IMR-90 (cell line): ENCODE measurements at places on chromosomes 11 and 22. TPM values are rescaled to one million over a fixed set of nuclear protein-coding genes. Genes with fewer than 3 reads are reported as not detected.

DNA sequence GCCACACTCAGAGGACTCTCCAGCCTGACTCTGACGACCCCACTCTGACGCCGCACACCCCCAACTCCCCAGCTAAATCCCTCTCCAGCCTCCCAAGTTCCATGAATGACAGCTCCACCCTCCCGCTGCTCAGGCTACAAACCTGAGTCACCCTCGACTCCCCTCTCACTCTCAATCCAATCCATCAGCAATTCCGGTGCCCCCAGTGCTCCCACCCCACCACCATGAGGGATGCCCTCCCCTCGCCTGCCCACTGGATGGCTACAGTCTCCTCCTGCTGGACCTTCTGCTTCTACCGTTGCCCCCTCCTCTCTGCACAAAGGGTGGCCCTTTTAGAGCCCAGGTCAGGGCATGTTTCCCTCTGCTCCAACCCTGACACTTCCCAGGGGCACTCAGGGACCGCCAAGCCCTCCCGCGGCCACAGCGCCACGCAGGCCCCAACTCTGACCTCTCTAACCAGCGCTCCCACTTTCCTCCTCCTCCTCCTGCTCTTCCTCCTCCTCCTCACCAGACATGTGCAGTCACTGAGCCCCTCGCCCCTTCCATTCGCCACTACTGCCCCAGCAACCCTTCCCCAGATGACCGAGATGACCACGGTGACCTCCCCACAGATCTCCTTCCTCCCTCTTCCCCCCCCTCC lies 69.5 kb upstream of the NUP50 start:
- peaks cover 35% of the 10 kb centered on the region for H3K27me3 ChIP-seq
- H3K27ac ChIP-seq, result no peak overlapping the region
- no peak for DNase-seq
- no peak overlapping the region for H3K4me3 ChIP-seq
- no peaks in the 10 kb centered on the region for H3K4me1 ChIP-seq
- no peaks in the 10 kb centered on the region for H3K36me3 ChIP-seq

Gene GRIA4
- 0.36 and 0.56 TPM in 2 replicates for total RNA-seq

GRCh38 chr11:117866526-117866925 lies 9.9 kb downstream of the FXYD6 start:
- H3K4me1 ChIP-seq, result no peaks in the 10 kb centered on the region
- no peaks in the 10 kb centered on the region for H3K36me3 ChIP-seq
- no peak for DNase-seq

Gene CCDC15
- 2.0 and 2.5 TPM in 2 replicates for total RNA-seq

DNA sequence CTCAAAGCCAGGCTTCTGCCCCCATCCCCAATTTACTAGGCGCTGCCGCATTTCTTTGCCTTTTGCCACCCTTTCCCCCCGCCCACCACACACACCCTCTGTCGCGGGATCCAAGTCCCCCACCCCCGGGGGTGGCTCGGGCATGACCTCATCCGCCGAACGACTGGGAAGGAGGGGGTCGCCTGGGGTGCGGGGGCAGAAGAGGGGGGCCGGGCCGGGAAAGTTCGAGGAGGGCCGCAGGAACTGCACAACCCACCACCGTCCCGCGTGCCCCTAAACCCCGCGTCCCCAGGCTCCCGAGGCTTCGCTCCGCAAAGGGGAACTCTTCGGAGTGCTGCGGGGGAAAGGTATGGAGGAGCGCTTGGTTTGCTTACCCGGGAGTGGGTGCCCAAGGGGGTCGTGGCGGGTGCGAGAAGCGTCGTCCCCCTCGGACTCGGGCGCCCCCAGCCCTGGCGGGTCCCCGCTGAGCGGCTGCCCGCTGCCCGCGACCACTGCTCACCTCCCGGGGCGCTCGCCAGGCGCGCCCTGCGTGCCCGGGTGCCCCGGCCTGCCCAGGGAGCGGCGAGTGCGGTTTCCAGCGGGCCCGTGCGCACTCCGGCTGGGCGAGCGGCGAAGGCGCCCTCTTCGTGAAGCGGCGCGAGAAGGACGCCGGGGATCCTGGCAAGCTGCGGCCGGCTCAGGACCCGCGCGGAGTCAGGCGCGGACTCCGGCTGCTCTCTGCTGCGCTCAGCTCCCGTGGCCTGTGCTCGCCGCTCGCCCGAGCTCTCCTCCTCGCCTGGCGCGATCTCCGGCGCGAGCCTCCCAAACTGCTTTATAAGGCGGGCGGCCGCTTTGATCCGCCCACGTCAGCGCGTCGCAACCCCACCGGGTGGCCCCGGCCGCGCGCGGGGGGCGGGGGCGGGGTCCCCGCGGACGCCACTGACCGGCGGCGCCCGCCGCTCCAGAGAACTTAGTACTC lies 4.0 kb upstream of the WNT11 start:
- H3K27me3 ChIP-seq, result peaks cover 73% of the 10 kb centered on the region
- peak overlapping the region; percentile 34 for H3K4me3 ChIP-seq
- H3K4me1 ChIP-seq, result peaks cover 3% of the 10 kb centered on the region
- no peaks in the 10 kb centered on the region for H3K36me3 ChIP-seq
- H3K27ac ChIP-seq, result no peak overlapping the region

DNA sequence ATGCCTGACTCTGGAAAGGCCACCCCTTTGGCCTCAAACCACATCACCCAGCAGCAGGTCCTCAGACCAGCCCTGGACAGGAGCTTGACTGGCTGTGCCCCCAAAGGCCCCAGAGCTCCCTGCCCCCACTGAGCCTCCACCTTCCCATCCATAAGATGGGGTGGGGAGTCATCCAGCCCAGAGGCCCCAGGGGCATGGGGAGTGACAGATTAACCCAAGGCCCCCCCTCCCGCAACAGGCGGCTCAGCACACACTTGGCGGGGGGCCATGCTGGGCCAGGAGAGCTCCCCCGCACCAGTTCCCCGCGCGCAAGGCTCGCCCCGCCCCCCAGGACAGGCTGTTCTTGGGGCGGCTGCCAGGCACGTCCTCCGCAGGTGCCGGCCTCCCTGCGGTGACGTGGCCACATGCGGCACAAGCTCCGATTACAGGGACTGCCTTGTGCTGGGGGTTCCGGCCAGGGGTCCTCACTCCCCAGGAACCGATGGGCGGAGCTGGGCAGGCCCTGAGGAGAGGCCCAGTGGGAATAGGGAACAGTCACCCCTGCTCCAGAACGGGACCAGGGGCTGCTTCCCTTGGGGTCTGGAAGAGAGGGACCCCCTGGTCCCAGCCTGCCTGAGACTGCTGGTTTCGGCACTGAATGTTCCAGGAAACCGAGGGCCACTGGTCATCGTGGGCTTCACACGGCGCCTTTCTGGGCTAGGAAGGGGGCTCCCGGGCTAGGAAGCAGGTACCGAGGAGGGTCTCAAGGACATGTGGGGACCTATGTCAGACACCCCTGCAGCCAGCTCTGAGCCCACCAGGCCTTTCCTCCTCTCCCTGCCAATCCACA lies 5.1 kb upstream of the CDKN1C start:
- no peak overlapping the region for H3K4me3 ChIP-seq
- H3K36me3 ChIP-seq, result no peaks in the 10 kb centered on the region
- no peaks in the 10 kb centered on the region for H3K27me3 ChIP-seq
- H3K4me1 ChIP-seq, result peaks cover 31% of the 10 kb centered on the region

Gene OR9G4
- total RNA-seq, result not detected in 2 replicates

Gene SLC22A8
- not detected in 2 replicates for total RNA-seq

Gene APOBEC3B
- 17.2 and 17.6 TPM in 2 replicates for total RNA-seq

DNA sequence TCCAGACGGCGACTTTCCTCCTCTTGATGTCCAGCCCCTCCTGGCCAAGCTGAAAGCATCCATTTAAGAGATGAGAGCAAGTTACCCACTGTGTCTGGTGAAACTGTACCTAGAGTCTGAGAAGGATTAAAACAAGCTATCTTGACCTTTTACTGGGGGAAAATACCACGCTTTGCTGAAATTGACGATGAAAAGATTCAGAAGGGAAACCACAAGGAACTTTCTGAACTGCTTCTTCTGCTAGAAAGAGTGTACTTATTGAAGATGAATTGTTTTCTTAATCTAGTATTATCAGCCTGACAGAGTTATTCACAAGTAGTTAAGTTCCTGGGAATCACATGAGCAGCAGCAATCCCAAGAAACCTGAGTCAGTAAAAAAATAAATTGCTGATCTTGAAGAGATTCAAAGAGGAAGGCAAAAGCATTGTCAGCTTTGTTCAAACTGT lies 13.1 kb upstream of the MS4A6A start:
- H3K4me3 ChIP-seq, result no peak overlapping the region
- H3K4me1 ChIP-seq, result no peaks in the 10 kb centered on the region
- no peak for DNase-seq
- no peak overlapping the region for H3K27ac ChIP-seq
- H3K27me3 ChIP-seq, result no peaks in the 10 kb centered on the region
- no peaks in the 10 kb centered on the region for H3K36me3 ChIP-seq

Gene SCUBE1
- total RNA-seq, result not detected in 2 replicates

DNA sequence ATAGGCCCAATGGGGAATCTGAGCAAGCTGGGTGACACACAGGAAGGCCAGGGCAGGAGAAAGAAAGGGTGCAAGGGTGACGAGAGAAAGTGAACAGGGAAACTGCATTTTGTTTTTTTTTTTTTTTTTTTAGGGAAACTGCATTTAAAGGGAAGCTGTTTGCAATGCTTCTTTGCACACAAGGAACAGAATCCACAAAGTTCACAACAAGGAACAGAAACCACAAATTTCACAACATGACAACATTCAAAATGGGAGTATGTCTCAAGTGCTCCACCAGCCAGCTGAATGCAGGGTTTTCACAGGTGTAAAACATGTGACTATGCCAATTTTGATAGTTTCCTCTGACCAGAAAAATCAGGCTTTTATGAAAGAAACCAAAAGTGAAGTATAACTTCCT lies 6.8 kb upstream of the PLAAT3 start:
- no peak overlapping the region for H3K4me3 ChIP-seq
- no peaks in the 10 kb centered on the region for H3K36me3 ChIP-seq
- H3K27ac ChIP-seq, result no peak overlapping the region
- no peaks in the 10 kb centered on the region for H3K27me3 ChIP-seq

Gene PRG3
- not detected in 2 replicates for total RNA-seq

Gene CCDC73
- total RNA-seq, result not detected in 2 replicates

Gene SCN3B
- under 0.01 TPM in 2 replicates for total RNA-seq

- H3K27me3 ChIP-seq, result peaks cover 12% of the 10 kb centered on the region
These were observed 112.0 kb upstream of the TBCEL start for GRCh38 chr11:120911943-120912342.

Gene KCNJ1
- not detected in 2 replicates for total RNA-seq

DNA sequence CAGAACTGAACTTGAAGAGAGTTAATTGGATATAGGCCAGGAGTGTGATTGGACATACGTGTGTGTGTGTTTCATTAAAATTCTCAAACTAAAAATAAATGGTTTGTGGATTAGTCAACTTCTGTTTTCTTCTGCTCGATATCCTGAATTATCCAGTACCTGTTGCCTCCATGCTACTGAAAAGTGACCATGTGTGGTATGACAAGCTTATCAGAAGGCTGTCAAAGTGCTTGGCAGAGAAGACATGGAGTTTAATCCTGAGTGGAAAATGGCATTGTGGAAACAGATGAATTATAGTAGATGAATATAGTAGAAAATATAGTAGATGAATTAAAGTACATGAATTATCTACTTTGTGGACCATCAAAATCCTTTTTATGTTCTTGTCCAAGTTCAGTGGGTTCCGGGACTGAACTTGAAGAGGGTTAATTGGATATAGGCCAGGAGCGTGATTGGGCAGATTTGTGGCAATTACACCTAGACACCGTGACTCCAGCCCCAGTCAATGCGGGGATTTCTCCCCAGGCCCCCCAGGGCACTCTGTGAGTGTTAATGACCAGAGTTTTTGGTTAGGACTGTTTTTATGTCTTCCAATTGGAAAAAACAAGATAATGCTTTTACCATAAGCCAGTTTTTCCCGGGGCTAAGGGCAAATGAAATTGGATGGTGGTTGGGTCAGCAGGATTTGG lies 30.1 kb downstream of the GRAMD1B start:
- H3K4me1 ChIP-seq, result 0 out of 2 replicates have a peak, but pooled peaks cover 2% of the 10 kb centered on the region
- H3K27ac ChIP-seq, result no peak overlapping the region
- no peak for DNase-seq
- no peak overlapping the region for H3K4me3 ChIP-seq

DNA sequence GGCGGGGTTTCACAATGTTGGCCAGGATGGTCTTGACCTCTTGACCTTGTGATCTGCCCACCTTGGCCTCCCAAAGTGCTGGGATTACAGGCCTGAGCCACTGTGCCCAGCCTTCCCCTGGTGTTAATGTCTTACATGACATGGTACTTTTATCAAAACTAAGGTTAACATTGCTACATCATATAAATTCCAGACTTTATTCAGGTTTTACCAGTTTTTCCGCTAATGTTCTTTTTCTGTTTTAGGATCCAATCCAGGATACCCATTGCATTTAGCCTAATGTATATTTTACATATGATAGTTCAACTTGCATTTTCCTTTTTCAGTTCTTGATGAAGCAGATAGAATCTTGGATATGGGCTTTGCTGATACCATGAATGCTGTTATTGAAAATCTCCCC lies 14.2 kb downstream of the DDX10 start:
- DNase-seq, result no peak
- no peaks in the 10 kb centered on the region for H3K4me1 ChIP-seq
- H3K36me3 ChIP-seq, result peaks cover 20% of the 10 kb centered on the region
- no peaks in the 10 kb centered on the region for H3K27me3 ChIP-seq

DNA sequence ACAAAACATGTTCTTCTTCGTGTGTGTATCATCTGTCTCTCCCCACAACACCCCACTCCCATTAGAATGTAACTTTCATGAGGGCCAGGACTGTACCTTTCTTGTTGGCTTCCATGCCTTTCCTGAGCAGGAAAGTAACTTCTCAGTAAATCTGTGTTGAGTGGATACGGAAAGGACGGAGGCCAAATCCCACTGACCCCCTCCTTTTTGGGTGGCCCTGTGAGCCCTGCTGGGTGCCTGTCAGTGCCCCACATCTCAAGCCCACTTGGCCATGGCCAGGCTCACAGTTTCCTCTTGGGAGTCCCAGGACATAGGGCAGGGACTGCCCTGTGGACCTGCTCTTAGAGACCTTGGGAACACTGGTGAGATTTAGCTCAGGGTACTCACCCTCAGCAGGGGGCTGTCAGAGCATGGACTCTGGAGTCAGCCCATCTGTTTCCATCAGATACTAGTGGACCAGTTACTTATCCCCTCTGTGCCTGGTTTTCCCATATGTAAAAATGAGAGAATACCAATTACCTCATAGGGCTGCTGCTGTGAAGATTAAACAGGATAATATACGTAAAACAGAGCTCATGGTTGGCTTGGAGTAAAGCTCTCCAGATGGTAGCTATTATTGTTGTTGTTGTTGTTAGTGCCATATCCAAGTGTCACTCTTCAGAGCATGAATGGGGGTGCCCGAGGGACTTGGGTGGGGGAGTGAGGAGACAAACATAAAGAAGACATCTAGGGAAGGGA lies 1.0 kb upstream of the C11orf96 start:
- H3K27ac ChIP-seq, result no peak overlapping the region
- peak; percentile 39 for DNase-seq
- peaks cover 12% of the 10 kb centered on the region for H3K4me1 ChIP-seq
- H3K36me3 ChIP-seq, result no peaks in the 10 kb centered on the region
- peaks cover 46% of the 10 kb centered on the region for H3K27me3 ChIP-seq
- H3K4me3 ChIP-seq, result peak overlapping the region; percentile 43; the same call in 1 of the 2 replicates

- peak; percentile 64 for DNase-seq
- no peaks in the 10 kb centered on the region for H3K27me3 ChIP-seq
- H3K36me3 ChIP-seq, result peaks cover 33% of the 10 kb centered on the region
- no peak overlapping the region for H3K4me3 ChIP-seq
- peaks cover 4% of the 10 kb centered on the region; the same call in 1 of the 2 replicates for H3K4me1 ChIP-seq
These were observed 29.1 kb downstream of the ZBED4 start for GRCh38 chr22:49882519-49883293.
